ENCODE measurements at places on chromosomes 16 and 17. TPM values are rescaled to one million over a fixed set of nuclear protein-coding genes. Genes with fewer than 3 reads are reported as not detected.

The BRIP1 gene
- total RNA-seq, result 3.2 TPM

The NARF gene
- total RNA-seq, result 22.2 TPM

The ZG16 gene
- total RNA-seq, result not detected

The GFAP gene
- total RNA-seq, result not detected

The NPIPB8 gene
- total RNA-seq, result not detected

The KRT20 gene
- total RNA-seq, result not detected

The ZPBP2 gene
- total RNA-seq, result not detected

The ENPP7 gene
- total RNA-seq, result not detected

The ARHGDIG gene
- 2.3 TPM for total RNA-seq

The LPO gene
- not detected for total RNA-seq

The KRTAP4-1 gene
- total RNA-seq, result not detected

The SLC46A1 gene
- total RNA-seq, result 6.3 TPM

The KCNH6 gene
- total RNA-seq, result not detected

The EDC4 gene
- 27.2 TPM for total RNA-seq

The GID4 gene
- 6.0 TPM for total RNA-seq

All from cardiac atrium fibroblast (primary cell).